Stimulated activated CD8-positive, alpha-beta memory T cell treated with anti-CD3 and anti-CD28 coated beads, Interleukin-12 subunit alpha, Interleukin-12 subunit beta, amount 100 ng/mL, for 1 hour (primary cell): ENCODE measurements at places on chromosomes 4 and X.

DNA sequence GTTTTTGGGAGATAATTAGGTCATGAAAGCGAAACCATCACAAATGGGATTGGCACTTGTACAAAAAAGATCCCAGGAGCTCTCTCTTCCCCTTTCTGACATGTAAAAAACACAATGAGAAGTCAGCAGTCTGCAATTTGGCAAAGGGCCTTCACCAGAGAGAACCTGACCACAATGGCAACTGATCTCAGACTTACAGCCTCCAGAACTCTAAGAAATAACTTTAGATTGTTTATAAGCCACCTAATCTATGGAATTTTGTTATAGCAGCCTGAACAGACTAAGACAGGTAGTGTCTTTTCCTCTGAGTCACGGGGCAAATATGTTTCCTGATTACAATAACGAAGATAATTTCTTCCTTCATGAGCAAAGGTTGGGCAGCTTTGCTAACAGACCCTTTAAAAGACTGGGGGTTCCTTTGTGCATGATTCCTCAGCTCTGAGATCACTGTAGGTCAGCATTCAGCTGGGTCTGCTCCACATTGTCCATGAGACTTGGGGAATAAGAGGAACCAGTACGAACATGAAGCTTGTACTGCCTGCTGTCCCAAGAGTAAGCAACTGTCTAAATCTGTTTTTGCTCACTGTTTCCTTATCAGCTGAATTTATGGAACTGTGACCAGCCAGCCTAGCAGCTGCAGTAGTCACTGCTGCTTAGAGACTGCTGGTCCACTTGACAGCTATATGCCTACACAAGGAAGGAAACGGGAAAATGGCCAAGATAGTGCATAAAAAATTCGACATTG is 191.6 kb downstream of the ANAPC10 start:
- no peak for DNase-seq

DNA sequence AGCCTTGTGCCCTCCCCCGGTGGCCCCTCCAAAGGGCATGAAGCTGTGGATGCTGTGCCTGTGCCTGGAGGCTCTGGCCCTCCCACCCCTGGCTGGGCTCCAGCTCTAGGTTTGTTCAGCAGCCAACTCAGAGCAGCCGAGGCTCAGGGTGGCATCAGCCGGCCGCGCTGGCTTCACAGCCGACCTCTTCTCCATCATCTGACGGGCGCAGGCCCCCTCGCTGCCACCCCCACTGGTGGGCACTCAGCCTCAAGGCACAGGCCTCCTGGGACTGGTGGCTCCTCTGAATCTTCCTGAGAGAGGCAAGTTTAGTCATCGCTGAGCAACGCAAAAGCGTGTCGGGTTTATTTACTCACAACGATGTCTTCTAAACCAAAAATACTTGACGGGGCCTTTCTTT is 46.0 kb downstream of the PCGF3 start:
- no peak for DNase-seq

DNA sequence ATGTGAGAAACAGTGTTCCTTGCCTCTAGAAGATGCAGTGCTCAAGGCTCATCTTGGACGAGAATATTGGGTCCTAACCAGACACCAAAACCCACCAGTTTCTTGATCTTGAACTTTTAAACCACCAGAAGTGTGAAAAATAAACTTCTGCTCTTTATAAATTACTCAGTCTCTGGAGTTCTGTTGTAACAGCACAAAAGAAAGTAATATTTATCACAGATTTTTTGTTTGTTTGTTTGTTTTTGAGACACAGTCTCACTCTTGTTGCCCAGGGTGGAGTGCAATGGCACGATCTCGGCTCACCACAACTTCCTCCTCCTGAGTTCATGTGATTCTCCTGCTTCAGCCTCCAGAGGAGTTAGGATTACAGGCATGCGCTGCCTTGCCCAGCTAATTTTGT is 371.1 kb upstream of the NDST4 start:
- no peak for DNase-seq

GRCh38 chr4:137307806-137308205 is 224.5 kb downstream of the PCDH18 start:
- no peak for DNase-seq

GRCh38 chrX:40004921-40005291 is 92.9 kb downstream of the BCOR start:
- no peak for DNase-seq

GRCh38 chr4:37422102-37422501 is 177.6 kb downstream of the NWD2 start:
- no peak for DNase-seq
